ENCODE measurements at places on chromosomes 16 and 17.

- DNase-seq: no peak
Observed at GRCh38 chr16:64311241-64311640, 810.6 kb downstream of the CDH11 start.

GRCh38 chr17:34797720-34798119 lies 163.5 kb downstream of the CCT6B start:
- DNase-seq: no peak

DNA sequence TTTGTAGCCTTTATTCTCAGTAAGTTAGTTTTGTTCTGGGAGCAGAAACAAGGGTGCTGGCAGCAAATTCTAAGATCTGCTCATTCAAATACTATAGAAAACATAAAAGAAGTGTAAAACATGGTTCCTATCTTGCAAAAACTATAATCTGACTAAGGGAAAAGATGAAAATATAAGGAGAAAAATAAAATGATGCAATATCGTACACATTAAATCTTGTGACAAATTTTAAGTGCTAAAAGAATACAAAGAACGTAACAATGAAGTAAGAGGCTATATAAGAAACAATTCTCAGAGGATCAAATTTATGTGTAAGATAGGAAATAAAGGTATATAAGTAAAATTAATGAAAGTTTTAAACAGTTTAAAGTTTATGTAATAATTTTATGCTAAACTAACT lies 224.6 kb downstream of the CEP112 start:
- DNase-seq: no peak

DNA sequence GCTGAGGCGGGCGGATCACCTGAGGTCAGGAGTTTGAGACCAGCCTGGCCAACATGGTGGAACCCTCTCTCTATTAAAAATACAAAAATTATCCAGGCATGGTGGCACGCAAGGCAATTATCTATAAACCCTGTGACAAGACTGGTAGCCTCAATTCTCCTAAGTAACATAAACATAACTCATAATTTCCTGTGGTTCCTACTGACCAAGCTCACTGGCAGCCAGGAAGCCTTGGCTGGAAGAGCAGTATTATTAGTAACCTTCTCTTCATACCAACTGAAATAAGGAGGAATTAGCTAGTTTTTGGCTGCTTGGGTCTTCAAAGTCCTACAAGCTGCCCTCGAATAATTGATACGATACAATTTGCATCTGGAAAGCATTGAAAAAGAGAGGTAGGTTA lies 31.6 kb upstream of the LRRC37A3 start:
- no peak for DNase-seq

DNA sequence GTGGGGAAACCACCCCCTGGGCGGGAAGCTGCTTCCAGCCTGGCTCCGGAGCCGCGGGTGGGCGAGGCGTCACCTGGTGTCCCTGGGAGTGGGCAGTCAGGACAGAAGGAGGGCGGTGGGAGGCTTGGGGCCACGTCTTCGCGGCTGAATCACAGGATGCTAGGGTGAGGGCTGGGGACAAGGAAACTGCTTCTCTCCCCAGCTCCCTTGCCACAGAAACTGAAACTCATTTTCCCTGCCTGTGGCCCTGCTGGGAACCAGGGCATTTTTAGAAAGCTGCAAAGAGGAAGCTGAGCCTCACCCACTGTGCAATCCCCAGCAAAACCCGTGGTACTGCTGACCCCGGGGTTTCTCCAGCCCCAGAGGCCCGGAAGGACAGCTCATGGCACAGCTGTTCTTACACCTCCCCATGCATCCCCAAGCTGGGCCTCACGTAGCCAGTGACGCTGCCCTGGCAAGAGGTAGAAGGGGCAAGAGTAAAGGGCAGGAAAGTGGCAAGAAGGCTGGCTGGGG lies 8.2 kb downstream of the RHBDF2 start:
- DNase-seq: peak; percentile 97

DNA sequence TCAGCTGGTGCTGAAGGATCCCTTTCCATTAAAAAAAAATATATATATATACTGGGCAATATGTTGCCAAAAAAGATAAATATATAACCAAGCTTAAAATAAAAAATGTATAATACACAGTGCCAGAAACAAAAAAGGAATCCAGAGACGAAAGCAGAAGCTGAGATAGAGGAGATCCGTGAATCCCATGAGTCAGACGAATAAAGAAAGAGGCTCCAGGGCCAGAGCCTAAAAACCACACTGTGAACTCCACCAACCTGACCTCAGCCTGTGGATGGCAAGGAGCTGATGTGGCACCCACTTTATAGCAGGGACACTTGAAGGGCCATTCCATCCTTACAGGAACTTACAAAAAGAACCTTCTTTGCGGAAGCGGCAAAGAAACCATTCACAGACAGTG lies 34.8 kb downstream of the PITPNM3 start:
- DNase-seq: no peak

GRCh38 chr17:41930009-41930832 lies at the start of gene ODAD4:
Gene ODAD4, plus strand, starts transcription at chr17:41930617. Its CDS starts 107 bp downstream, at chr17:41930724.
- DNase-seq: peak; percentile 99

GRCh38 chr17:62629556-62630364 lies 2.3 kb downstream of the MRC2 start:
- no peak for DNase-seq

All from CD14-positive monocyte (primary cell).